ENCODE measurements at places on chromosomes 1 and 21.
A peak's percentile ranks its signal among the peaks of the same experiment; 100 is the strongest.

DNA sequence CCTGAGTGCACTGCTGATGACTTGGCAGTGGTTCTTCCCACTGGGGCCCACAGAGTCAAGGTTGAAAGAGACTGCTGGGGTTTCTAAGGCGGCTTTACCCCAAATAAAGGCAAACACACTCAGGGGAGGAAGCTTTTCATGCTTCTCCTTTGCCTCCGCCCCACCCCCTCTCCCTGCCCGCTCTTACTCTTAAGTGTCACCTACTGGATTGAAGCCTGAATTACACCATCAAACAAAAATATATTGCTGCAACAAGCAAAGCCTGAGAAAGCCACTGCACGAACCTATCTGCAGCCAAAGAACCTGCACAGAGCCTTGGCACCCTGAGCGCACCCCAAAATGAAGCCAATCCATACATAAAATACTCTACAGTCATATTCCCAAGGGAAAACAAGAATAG lies 63.1 kb downstream of the PTGFR start:
- no peak for DNase-seq

DNA sequence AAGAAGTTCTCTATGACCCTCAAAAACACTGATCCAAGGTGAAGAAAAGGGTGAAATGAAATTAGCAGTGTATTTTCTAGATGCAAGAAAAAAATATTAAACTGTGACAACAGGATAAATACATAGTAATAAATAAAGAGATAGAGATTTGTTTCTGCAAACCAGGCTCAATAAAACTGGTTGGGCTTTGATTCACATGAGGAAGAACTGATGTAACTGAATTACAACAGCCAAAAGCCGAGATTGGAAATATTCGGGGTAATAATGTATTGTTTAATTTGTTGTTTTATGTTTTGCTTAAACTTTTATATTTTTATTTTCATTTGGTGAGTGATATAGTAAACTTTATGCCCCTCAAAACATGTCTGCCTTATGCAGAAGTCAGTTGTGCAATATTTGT lies 285.0 kb downstream of the BRINP3 start:
- DNase-seq, result no peak

DNA sequence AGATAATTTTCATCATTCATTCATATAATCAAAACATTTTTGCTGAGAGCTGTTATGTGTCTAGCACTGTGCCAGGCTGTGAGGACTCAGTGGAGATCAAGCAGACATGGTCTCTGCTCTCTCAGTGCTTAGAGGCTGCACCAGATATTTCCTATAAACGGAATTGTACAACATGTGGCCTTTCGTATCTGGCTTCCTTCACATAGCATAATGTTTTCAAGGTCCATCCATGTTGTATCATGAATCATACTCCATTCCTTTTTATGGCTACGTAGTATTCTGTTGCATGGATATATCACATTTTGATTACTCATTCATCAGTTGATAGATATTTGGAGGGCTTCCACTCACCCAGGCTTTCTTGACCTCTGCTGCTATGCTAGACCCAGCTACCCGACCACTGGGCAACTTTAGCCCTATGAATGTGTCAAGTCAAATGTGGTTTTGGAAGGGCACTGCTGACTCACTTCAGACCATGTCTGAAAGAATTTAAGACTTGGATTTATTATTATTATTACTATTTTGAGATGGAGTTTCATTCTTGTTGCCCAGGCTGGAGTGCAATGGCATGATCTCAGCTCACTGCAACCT lies 18.5 kb downstream of the NCF2 start:
- DNase-seq, result no peak

GRCh38 chr1:67434491-67434890 lies 4.3 kb upstream of the SERBP1 start:
- no peak for DNase-seq

GRCh38 chr1:25004355-25004754 lies 74.3 kb upstream of the RUNX3 start:
- no peak for DNase-seq

DNA sequence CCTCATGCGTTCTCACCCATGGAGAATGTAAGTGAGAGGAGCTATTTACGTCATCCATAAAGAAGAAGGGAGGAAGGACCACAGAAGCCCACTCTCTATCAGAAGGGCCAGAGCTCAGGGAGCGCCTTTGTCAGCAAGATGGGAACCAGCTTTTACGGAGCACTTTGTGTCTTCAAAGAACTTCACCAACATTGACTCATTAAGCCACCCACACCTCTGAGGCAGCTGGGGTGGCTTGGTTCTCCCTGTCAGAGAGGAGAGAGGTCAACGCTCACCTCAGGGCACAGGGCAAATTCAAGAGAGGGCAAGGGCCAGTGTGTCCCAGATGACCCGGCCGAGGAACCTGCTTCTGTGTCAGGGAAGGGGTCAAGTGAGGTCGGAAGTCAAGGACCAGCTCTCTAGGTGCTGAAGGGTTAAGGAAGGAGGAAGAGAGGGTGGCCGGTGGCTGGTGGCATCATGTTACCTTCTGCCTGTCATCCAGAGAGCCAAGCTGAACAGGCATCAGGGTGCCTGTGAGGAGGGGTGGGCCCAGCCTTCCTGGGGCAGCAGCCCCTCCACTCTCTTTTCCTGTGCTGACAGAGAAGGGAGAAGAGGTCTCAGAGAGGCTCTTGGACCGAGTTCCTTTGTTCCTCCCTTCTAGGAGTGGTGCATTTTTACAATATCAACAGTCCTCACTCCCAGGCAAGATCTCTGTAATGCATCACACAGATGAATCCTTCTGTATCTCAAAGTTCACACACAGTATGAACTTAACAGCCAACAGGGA lies 109.0 kb downstream of the ETS2 start:
- no peak for DNase-seq

- no peak for DNase-seq
Measured at GRCh38 chr1:77783141-77783540, 3.7 kb downstream of the MIGA1 start.

- no peak for DNase-seq
Measured at GRCh38 chr1:155453141-155453540, 109.5 kb downstream of the ASH1L start.

GRCh38 chr1:155006601-155007101 lies 4.0 kb downstream of the ZBTB7B start:
- DNase-seq, result peak; percentile 2

DNA sequence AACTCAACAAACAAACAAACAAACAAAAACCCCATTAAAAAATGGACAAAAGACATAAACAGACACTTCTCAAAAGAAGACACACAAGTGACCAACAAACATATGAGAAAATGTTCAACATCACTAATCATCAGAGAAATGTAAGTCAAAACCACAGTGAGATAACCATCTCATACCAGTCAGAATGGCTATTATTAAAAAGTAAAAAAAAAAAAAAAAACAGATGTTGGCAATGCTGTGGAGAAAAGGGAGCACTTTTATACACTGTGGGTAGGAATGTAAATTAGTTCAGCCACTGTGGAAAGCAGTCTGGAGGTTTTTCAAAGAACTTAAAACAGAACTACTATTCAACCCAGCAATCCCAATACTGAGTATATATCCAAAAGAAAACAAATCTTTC lies 94.7 kb downstream of the PLPP3 start:
- no peak for DNase-seq

DNA sequence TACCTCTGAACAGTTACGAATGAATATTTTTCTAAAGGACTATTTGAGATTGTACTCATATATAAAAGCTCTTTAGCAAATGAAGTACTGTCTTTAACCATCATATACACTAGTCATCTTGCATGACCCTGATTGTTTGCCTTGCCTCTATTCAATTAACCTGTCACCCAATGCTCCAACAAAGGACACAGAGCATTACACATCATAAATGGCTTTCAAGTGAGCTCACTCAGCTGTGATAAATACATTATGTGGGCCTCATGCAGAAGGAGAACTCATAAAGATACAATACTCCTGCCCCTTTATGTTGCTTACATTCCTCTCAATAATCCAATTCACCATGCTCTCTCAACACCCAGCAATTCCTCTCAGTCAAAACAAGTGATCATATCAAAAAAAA lies 993.0 kb upstream of the PRMT6 start:
- DNase-seq, result peak; percentile 95

- no peak for DNase-seq
Measured at GRCh38 chr1:181392613-181393220, 90.6 kb upstream of the CACNA1E start.

DNA sequence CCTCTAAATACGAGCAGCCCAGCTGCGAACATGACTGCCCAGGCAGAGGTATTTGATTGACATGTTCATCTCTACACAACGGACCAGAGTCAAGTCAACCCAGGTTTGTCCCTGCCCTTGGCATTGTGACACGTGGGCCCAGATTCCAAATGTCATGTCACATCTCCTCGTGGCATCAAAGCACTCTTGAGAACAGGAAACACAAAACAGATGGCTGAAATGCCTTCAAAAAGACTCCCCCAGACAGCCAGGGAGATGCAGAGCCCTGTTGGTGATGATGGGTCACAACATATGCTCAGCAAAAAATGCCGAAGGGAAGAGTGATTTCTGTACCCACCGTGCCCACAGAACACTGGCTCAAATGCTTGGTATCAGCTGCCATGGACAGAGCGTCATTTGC lies 337.8 kb upstream of the DAB1 start:
- DNase-seq, result no peak

DNA sequence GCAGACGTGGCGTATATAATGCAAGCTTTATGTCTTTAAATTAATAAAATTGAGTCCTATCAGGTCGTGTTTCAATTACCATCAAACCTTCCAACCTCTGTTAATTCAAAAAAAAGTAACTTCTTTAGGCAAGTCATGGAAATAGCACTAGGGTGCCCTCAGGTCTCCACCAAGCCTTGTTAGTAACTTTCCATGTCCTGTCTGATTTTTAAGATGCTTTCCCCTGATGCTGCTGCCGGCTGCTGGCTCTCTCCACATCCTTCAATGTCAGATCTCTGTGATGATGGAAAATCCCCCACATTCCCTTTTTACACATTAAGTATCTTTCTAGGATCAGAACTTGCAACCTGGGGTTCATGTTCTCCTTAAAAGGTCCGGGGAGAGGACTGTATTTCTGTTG lies 3.0 kb downstream of the ERG start:
- DNase-seq, result no peak

GRCh38 chr21:39489380-39489924 lies 37.7 kb downstream of the SH3BGR start:
- DNase-seq, result peak; percentile 11

- no peak for DNase-seq
Measured at GRCh38 chr1:31932491-31933316, 5.5 kb downstream of the PTP4A2 start.

DNA sequence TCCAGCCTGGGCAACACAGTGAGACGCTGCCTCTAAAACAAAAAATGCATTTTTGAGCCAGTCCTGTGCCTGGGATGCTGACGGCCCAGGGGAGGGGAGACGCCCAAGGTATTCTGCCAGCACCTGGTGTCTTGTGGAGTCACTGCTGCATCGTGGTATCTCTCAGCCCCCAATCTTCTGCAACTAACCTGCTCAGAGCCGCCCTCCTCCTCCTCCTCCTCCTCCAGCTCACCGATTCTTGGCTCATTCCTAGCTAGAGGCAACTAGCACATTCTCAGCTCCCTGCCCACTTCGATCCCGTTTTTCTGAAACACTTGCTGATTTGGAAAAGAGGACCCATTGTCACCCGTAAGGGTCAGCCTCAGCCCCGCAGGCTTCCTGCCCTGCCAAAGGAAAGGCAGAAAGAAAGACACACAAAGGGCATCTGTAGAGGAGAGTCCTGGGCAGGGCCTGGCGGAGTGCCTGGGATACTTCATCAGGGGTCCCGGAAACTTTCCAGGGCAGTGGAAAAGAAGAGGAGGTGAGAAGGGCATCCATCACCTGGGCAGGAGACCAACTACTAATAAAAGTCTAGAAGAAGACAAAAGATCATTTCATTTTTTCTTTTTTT lies 20.7 kb downstream of the GPR157 start:
- DNase-seq, result no peak

DNA sequence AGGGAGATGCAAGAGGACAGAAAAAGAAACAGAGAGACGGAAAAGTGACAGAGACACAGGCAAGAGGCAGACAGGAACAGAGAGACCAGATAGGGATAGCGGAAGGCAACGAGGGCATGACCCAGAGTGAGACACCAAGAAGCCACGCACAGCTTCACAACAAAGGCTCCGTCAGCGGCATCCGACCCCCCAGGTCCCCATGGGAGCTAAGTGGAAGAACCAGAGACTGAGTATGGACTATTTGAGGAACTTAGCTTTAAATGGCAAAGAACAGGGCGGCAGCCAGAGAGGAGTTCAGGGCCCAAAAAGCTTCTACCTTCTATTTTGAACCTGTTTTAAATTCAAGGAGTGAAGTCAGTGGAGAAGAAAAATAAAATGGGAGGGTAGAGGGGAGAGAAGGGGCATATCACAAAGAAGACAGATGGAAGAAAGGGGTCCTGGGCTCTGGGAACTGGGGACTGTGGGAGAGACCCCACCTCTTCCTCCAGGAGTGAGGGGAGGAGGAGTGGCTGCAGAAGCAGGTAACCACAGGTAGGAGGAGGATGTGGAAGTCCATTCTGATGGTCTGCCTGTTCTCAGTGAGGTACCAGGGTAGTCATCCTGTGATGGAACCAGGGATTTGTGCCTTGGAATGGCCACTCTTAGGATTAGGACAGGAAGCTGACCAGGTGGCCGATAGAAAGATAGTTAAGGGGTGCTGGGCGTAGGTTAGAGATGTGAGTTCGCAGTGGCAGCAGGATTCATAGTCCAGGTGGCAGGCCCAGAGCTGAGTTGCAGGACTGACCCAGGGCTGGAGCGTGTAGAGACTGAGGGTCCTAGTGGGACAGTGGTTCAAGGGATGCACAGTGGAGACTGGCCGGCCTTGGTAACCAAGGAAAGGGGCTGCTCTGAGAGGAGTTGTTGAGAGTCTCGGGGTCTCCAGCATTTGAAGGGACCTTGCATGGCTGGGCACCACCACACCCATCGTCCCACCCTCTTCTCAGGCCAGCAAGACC lies 37.7 kb downstream of the CSMD2 start:
- DNase-seq, result no peak

DNA sequence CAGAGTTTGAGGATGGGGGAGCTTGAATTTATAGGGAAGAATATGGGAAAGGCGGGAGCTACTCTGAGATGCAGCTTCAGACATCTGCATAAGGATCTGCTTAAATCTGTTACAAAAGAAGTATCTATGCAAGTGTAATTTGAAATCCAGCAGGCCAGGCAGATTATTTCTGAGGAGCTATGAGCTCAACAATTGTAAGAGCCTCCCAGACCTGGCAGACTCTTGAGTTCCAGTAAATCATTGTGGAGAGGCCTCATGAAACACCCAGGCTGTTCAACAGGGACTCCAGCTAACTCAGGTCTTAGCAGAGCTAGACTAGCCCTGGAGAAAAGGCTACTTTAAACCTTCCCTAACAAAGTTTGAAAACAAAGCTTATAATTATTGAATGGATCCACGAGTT lies 647.5 kb upstream of the CHRM3 start:
- no peak for DNase-seq
